ENCODE measurements at places on chromosomes 5 and 9. TPM values are rescaled to one million over a fixed set of nuclear protein-coding genes. Genes with fewer than 3 reads are reported as not detected.

Gene RMRP
- polyA plus RNA-seq, result not detected

Gene PDLIM4
- 31.6 TPM for polyA plus RNA-seq

Gene TRIM36
- polyA plus RNA-seq, result 0.39 TPM

- no peak overlapping the region for H3K4me3 ChIP-seq
- H3K27me3 ChIP-seq, result no peaks in the 10 kb centered on the region
- H3K27ac ChIP-seq, result no peak overlapping the region
- no peak for DNase-seq
- H3K36me3 ChIP-seq, result no peaks in the 10 kb centered on the region
Observed at GRCh38 chr9:134949681-134950385, 32.1 kb upstream of the FCN1 start.

- no peak overlapping the region for H3K4me3 ChIP-seq
- H3K36me3 ChIP-seq, result no peaks in the 10 kb centered on the region
- H3K27me3 ChIP-seq, result no peaks in the 10 kb centered on the region
- H3K27ac ChIP-seq, result no peak overlapping the region
Observed at GRCh38 chr5:82894716-82895115, 182.5 kb downstream of the TMEM167A start.

DNA sequence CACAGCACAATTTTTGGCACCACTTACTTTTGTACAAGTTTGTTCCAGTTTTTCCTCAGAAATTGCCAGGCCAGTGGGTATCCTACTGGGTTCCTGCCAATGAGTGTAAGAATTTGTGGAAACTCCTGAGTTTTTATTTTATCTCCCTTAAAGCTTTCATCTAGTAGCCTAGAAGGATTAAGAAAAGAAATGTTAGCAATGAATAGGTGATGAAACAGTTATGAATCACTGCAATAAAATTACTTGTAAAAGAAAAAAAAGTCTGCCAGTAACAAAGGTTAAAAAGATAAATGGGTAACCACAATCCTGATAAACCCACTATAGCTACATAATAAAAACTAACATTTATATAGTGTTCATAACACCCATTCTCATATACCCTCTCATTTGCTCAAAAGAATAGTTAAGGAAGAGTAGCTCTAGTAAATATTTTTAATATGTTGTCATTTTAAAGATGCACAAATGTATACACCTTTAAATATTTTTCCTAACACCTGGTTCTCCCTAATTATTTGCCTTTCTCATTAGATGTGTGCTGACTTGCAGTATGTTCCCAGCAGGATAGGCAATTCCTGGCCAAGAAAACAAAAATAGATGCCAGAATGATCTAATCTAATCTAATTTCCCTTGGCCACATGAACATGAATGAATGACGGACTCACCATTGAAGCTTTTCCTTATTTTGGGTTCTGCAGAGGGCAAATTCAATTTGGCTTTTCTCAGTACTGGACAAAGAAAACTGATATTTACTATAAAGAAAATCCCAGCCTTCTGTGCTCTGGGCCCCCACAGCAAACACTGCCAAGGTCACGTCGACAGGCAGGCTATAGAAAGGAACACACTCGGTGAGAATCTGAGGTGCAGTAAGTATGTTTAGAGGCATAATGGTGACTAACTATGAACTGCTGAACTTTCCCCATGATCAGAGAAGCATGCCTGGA is 26.4 kb downstream of the ERAP1 start:
- H3K4me3 ChIP-seq, result no peak overlapping the region
- peaks cover 27% of the 10 kb centered on the region for H3K36me3 ChIP-seq
- H3K4me1 ChIP-seq, result no peaks in the 10 kb centered on the region
- no peaks in the 10 kb centered on the region for H3K27me3 ChIP-seq
- no peak overlapping the region for H3K27ac ChIP-seq
- DNase-seq, result no peak

GRCh38 chr9:111149018-111149759 is 110.9 kb upstream of the LPAR1 start:
- H3K4me3 ChIP-seq, result no peak overlapping the region
- H3K27ac ChIP-seq, result no peak overlapping the region
- DNase-seq, result no peak
- H3K4me1 ChIP-seq, result no peaks in the 10 kb centered on the region
- H3K36me3 ChIP-seq, result no peaks in the 10 kb centered on the region
- no peaks in the 10 kb centered on the region for H3K27me3 ChIP-seq

- no peaks in the 10 kb centered on the region for H3K27me3 ChIP-seq
- no peaks in the 10 kb centered on the region for H3K4me1 ChIP-seq
- H3K4me3 ChIP-seq, result no peak overlapping the region
- no peaks in the 10 kb centered on the region for H3K36me3 ChIP-seq
- no peak overlapping the region for H3K27ac ChIP-seq
Observed at GRCh38 chr5:145752534-145752933, 82.6 kb downstream of the PRELID2 start.

DNA sequence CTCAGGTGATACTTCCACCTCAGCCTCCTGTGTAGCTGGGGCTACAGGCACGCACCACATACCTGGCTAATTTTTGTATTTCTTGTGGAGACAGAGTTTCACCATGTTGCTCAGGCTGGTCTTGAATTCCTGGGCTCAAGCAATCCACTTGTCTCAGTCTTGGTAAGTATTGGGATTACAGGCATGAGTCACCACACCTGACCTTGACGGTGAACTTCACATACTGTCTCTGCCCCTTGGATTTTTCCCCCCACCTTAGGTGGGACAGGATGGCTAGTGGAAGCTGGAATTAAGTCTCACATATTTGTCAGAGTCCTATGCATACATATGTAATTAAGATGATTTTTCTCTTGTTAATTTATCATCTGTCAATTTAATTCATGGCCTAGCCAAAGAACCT is 20.9 kb upstream of the RFK start:
- no peak overlapping the region for H3K27ac ChIP-seq
- H3K36me3 ChIP-seq, result no peaks in the 10 kb centered on the region
- DNase-seq, result no peak
- H3K27me3 ChIP-seq, result no peaks in the 10 kb centered on the region
- H3K4me3 ChIP-seq, result no peak overlapping the region
- H3K4me1 ChIP-seq, result no peaks in the 10 kb centered on the region

GRCh38 chr9:133490865-133491655 is 12.2 kb upstream of the SLC2A6 start:
- no peak overlapping the region for H3K27ac ChIP-seq
- H3K36me3 ChIP-seq, result no peaks in the 10 kb centered on the region

DNA sequence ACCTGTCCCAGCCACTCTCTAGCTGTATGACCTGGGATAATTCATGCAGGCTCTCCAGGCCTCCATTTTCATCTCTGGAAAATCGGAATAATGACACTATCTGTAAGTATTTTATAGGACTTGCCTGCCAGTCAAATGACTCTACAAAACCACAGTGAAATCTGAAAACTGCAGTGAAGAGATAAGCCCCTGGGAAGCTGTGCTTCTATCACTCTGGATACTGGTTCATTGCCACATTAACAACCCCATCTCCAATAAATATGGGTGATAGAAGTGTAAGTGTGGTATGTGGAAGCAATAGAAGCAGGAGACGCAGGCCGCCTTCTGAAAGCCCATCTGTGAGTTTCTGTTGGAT is 31.8 kb downstream of the WHRN start:
- no peaks in the 10 kb centered on the region for H3K4me1 ChIP-seq
- no peak overlapping the region for H3K27ac ChIP-seq
- no peaks in the 10 kb centered on the region for H3K36me3 ChIP-seq
- DNase-seq, result no peak
- no peak overlapping the region for H3K4me3 ChIP-seq

Measured in kidney (tissue), 22 donors.